ENCODE measurements at places on chromosomes 1 and 21.
A peak's percentile ranks its signal among the peaks of the same experiment; 100 is the strongest.

DNA sequence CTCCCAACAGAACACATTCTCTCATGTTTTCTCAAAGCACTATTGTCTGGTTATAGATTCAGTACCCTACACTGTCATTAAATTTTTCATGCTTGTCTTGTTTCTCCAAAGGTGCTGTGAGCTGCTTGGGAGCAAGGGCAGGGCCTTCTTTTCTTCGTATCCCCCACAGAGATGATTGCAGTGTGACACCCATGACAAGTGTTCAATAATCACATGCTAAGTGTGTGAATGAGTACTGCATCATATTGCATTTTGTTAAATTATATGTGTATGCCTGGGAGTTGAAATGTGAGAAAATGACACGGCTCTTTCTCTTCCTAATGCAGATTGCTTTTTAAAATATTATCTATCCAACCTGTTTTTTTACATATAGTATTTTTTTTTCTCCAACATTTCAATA is 57.3 kb upstream of the MAGI3 start:
- no peak for DNase-seq

DNA sequence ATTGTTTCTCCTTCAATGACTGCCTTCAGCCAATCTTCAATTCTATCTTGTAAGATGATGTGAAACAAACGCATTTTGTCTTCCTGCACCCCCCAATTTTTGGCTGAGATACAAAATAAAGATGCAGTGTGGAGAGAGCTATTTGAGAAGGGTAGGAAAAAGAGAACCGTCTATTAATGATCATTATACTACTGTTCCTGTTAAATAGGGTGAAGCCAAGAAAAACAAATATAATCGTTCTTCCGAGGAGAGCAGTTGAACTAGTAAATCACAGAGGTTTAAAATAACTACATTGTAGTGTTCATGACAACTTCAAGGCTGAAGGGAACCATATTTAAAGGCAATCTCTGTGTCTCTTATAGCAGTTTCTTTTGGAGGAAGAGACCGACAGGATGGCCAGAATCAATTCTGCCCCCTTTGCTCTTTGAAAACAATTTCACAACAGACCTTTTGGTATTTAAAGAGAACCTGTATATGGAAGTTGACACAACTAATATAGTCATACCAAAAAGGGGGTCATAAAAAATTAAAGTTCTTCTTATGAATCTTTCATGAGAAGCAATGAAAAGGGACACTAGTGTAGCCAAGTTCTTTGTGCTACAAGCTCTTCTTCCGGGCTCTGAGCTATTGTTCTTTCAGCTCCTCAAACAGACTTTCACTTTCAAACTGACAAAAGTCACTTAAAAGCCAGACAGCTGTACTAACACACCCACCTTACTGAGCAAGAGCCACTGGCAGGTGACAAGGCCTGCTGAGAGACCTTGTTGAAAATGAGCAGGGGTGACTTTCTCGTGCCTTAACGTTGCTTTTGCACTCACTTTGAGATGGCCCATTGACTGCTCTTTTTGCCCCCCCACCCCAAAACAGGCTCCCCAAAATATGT is 30.9 kb downstream of the PROX1 start:
- DNase-seq, result no peak

- DNase-seq, result peak; percentile 95
These were observed 27.1 kb downstream of the ZBTB17 start for GRCh38 chr1:15948595-15949452.

DNA sequence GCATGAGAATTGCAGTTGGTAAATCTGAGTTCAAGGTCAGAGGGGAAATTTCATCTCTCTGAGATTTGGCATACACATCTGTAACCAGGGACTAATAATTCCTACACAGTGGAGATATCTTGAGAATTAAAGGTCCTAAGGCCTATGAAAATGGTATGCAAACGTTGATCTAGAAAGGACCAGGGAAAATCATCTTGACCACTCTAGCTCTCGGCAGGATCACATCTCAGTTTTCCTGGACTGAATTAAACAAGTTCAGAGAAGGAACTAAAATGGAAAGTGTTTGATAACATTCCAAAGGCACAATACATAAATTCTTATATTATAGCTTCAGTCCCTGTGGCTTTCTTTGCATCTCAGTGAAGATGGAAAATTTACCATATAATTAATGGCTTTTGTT is 28.5 kb upstream of the SIPA1L2 start:
- DNase-seq, result no peak

DNA sequence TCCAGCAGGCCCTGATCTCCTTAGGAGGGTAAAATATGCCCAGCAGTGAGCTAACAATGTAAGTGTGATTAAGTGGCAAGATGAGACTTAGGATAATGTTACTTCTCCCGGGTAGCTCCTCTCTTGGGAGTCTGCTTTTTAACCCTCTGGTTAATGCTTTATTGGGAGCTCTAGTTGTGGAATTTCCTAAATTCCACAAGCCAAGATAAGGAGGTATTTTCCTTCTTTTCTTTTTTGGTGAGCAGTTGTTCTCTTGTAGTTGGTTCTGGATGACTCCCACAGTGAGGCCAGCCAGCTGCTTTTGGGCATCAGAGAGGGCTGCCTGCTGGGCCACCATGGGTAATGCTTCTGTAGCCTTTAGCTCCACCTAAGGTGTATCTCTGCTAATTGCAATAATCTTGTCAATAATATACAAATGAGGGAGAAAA is 19.3 kb downstream of the C1orf52 start:
- no peak for DNase-seq

DNA sequence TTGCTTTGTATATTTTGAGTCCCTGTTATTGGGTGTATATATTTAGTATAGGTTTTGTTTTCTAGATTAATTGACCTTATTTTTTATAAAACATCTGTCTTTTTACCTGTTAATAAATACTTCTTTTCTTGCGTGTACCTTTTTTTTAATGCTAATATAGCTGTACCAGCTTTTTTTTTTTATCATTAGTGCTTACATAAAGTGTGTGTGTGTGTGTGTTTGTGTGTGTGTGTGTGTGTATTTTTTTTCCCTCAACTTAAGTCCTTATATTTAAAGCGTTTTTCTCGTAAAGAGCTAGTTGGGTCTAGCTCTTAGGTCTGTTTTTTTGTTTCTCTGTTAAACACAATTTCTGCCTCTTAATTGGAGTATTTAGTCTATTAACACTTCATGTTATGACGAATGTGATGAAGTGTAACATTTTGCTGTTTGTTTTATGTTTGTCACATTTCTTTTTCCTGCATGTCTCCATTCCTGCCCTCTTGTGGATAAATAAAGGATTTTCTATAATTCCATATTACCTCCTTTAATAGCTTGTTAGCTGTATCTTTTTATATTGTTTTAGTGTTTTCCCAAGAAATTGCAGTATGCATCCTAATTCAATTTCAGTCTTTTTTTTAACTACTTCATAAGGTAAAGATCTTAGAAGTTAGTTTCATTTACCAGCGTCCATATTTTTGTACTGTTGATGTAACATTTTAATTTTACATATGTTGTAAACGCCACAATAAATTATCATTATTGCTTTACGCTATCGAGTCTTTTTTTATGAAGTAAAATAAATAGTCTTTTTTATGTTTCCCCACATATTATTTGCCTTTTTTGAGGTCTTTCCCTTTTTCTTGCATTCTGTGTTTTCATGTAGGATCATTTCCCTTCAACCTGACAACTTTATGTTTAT is 4.3 kb downstream of the PRMT2 start:
- DNase-seq, result no peak

DNA sequence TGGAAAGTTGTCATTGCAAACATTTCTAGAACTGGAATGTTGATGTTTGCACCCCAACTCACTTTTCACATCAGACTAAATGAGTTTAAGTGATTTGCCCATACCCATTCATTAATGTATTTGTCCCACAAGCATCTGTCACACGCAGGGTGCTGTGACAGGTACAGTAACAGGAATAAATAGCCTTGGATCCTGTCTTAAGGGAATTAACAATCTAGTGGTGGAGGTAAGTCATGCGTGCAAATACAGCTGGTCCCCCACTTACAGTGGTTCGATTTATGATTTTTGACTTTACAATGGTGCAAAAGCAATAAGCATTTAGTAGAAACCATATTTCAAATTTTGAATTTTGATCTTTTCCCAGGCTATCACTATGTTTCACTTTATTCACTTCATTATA is 17.5 kb upstream of the PRDM2 start:
- no peak for DNase-seq

GRCh38 chr1:32413507-32414185 is 19.4 kb upstream of the BSDC1 start:
- peak; percentile 50 for DNase-seq

DNA sequence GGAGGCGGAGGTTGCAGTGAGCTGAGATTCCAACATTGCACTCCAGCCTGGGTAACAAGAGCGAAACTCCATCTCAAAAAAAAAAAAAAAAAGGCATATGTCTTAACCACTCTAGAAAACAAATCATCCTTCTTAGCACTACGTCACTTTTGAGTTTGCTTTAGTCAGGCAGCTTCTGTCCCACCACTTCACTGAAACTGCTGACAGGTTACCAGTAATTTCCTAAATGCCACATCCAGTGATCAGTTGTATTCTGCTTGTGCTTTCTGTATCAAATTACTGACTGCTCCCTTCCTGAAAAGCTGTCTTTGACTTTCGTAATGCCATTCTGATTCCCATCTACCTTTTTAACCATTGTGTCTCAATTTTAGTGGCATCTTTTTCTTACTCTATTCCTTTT is 21.7 kb downstream of the RCOR3 start:
- no peak for DNase-seq

DNA sequence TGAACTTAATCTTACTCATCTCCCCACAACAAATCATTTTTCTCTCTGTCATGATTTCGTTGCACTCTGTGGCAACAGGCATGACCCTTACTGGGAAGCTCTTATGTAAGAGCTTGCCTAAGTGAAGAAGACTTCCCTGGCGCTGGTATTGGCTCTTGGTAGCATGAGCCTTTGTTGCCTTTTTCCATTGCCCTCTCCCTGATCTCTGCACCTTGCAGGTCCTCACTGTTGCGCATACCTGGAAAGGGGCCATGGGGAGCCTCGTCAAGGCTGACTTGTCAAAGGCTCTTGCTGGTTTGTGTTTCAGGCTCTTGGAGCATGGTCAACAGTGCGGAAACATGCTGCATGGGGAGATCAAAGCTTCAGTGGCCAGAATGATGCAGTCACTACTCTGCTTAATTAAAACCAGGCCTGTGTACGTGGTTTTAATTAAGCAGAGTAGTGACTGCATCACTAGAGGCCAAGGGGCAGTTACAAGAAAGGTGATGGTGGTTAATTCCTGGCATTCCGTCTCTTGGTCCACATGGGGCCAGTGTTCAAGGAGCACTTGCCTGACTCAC is 141.3 kb downstream of the SPATA46 start:
- no peak for DNase-seq

GRCh38 chr1:89167590-89168230 is 8.1 kb downstream of the GBP7 start:
- DNase-seq, result no peak

- DNase-seq, result no peak
These were observed 276.4 kb upstream of the B3GALT2 start for GRCh38 chr1:193462629-193463320.

GRCh38 chr1:112083487-112083886 is 94.0 kb upstream of the KCND3 start:
- no peak for DNase-seq

DNA sequence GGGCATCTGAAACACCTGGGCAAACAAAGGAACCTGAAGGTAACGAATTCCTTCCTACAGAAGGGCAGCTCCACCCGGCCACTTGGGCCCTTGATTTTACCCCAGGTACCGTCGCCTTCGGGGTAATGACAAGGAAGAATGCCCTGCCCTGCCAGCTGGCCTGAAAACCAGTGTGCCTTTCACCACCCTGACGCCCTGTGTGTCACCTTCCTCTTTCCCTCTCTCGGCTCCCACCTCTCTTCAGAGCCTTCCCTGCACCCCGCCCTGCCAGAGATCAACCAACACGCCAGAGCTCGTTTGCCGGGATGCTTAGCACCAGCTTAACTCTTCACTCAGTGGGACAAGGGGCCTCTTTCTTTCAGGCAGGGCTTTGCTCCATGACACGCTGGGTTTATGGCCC is 86.0 kb downstream of the SIM2 start:
- no peak for DNase-seq

DNA sequence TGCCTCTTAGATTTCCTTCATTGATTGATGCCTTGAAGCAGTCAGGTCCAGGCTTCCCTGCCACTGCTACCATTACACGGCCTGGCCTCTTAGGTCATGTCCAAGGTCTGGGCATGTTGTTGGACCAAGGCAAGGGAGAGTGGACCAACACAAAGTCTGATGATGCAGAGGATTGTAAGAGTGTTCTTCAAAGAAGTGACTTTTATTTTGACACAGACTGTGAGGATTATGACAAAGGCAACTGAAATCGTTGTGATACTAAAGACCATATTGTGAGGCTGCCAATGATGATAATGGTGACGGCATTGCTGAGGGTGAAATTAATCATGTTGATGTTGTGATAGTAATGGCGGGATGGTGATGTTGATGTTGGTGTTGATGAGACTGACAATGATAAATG is 149.5 kb downstream of the GRIK3 start:
- DNase-seq, result peak; percentile 26

- no peak for DNase-seq
These were observed 2.3 kb downstream of the PAX7 start for GRCh38 chr1:18632783-18633421.

GRCh38 chr1:180530501-180530900 is 28.1 kb upstream of the ACBD6 start:
- DNase-seq, result no peak

DNA sequence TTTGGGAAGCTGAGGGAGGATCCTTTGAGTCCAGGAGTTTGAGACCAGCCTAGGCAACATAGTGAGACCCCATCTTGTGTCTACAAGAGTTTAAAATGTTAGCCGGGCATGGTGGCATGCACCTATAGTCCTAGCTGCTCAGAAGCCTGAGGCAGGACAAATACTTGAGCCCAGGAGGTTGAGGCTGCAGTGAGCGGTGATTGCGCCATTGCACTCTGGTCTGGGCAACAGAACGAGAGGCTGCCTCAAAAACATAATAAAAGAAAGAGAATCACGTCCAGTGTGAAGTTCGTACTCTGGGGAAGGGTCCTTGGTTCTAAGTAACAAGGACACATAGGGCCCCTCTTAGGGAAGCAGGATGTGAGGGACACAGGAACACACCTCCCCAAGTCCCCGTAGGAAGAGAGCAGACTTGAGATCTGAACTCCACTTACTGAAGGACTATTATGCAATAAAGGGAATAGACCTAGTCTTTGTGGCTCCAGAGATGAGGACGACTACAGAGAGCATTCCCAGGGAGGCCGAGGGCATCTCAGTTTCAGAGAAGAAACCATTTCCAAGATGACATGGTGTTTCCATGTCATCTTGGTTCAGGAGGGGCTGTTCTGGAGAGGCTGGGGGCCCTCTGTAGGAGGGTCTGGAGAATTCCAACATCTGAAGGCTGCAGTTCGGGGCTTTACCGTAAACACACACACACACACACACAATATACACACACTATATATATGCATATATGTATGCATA is 10.8 kb upstream of the ENO1 start:
- no peak for DNase-seq
